Stimulated activated CD8-positive, alpha-beta memory T cell treated with anti-CD3 and anti-CD28 coated beads, Interleukin-4, amount 100 ng/mL, for 24 hours (primary cell): ENCODE measurements at places on chromosomes 7 and 10.

DNA sequence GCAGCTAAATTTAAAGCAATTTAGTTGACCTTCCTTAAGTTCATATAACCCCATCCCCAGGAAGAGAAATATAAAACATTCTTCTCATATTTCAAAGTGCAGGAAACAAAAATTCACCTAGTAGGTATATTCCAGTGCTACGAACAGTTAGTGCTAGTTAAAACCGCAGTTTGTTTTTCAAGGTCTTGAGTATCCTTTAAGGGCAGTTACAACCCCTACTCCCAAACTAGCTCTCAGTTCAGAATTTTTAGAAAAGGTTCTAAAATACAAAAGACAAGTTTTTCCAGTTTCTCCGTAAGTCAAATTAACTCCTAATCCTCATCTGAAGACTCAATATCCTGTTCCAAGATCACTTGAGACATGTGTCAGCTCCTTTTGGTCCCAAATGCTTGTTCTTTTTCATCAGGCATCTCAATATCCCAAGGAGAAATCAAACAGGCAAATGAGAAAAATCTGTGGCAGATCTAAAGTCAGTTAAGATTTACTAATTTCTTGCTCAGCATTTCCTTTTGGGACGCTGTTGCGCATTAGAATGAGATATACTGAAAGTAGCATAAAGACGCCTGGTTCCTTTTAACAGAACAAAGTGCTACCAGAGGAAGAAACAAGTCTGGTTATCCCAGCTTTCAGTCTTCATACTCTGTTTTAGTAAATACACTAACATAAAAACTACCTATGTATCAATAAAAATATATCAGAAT lies 51.8 kb downstream of the ARHGAP12 start:
- no peak for DNase-seq

DNA sequence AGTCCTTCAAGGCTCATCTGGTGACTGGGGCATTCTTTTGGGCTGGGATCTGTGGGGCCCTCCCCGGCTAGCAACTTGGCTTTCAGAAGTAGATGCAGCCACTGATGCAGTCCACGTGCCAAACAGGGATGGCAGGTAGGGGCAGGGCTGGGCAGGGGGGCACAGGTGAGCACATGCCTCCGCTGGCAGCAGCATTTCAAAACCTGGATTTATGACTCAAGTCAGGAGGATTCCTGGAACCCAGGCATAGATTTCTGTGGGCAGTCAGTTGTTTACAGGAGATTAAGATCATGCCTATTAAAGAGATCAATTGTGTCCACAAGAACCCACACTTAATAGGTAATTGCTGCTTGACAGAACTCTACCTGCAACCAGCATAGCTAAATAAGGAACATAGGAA lies 839 bp upstream of the HABP2 start:
- DNase-seq = no peak

DNA sequence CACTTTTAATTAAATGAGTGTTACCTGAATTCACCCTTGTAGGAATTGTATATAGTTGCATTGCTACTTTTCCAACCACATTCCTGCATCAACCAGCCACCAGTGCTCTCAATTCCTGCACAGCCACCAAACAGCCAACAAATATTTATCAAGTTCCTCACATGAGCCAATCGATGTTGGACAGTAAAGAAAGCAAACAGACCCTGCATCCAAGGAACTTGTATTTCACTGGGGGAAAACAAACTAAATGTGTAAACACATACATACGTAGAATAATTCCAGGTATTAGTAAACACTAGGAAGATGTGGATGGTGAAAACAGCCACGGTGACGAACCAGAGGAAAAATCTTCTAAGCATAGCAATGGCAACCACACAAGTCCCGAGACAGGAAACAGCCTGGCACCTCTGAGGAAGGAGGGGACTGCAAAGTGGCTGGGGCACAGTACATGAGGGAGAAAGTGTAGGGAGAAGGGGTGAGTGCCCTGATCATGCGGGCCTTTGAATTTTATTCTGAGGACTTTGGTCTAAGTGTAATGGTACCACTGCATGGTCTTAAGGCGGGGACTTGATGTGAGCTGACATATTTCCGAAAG lies 111.2 kb downstream of the XRCC2 start:
- DNase-seq = no peak

GRCh38 chr10:21146436-21146789 lies 249.3 kb upstream of the NEBL start:
- DNase-seq = no peak

DNA sequence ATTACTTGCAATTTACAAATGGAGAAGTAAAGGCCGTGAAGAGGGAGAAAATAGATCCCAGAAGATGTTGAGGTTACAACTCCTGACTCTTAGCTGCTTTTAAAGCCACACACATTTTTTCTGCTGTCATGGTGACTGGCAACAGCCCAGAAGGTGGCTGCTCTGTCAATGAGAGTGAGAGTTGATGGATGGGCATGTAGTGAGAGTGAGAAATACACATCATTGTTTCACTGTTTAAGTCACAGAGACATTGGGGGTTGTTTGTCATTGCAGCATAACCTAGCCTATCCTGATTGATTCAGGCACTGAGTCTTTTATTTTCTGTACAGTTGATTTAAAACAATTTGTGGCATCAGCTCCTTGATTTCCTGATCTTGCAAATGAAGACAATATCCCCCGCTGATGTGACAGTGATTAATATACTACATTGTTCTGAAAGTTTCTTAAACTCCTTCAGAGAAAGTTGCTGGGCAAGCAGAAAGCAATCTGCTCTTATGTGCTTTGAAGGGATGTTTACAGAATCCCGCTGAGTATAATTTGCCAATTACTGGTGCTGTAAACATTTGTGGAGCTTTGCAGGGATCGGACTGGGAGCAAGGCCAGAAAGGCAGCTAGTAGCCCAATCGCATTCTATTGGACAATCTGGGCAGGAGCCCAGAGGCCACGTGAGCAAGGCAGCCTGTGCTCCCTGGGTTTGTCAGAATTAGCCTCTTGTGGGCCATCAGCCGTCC lies 229.6 kb downstream of the PRPF18 start:
- no peak for DNase-seq

GRCh38 chr10:117926491-117926890 lies 120.2 kb downstream of the RAB11FIP2 start:
- DNase-seq = no peak

DNA sequence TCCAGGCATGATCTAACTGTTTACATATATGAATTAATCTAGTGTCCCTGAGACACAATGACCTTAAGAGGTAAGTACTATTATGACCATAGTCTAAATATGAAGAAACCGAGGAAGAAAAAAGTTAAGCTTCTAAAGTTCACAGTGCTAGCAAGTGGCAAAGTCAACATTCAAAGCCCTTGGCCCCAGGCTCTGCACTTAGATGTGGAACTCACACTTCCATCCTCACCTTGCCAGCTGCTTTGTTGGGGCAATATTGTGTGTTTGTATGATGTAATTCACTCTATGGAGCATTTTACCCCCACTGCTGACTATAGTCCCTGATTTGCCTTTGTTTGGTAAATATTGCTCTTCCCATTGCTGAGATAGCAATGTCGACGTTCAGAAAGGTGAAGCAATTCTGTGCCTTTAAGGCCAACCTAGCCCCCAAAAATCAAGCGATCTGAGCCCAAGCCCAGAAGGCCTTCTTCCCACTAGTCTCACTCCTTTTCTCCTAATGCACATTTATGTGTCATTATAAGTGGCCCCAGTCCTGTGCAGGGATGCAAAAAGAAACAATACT lies 487.6 kb upstream of the ZMIZ1 start:
- no peak for DNase-seq

- DNase-seq = no peak
Measured at GRCh38 chr7:124934841-124935240, 5.2 kb upstream of the POT1 start.

GRCh38 chr10:103661198-103661950 lies 167.9 kb downstream of the NEURL1 start:
- DNase-seq = no peak

DNA sequence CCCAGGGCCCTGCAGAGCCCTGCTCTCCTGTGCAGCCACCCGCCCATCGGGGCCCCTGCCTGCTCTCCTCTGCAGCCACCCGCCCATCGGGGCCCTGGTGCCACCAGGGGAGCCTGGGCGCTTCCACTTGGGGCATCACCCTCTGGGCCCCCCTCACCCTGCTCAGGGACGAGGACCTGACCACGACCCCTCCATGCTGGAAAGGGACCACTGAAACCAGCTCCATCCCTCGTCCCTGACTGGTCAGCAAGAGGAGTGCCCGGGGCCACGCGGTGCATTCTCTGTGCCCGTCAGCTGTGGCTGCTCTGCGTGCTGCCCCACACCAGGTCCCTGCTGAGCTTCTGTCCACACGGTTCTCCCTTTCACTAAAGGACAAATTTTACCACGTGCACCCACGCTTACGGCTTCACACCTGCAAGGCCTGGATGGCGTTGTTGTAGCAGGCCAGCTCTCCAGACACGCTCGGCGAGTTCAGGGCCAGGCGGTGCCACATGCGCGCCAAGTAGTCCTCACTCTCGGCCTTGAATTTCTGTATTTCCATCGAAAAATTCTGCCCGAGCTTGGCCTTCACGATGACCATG lies 57.6 kb downstream of the CFAP46 start:
- no peak for DNase-seq

GRCh38 chr10:15188603-15189002 lies 20.1 kb upstream of the NMT2 start:
- no peak for DNase-seq

- DNase-seq = no peak
Measured at GRCh38 chr7:41744161-41744560, 41.3 kb upstream of the INHBA start.

GRCh38 chr7:72080865-72081510 lies 331.1 kb downstream of the CALN1 start:
- no peak for DNase-seq
